GM04504 (cell line): ENCODE measurements at places on chromosomes 7 and 10.
A peak's percentile ranks its signal among the peaks of the same experiment; 100 is the strongest.

- peak; percentile 35 for DNase-seq
Measured at GRCh38 chr10:114684822-114685209, 26.7 kb upstream of the ABLIM1 start.

GRCh38 chr7:6092953-6093354 is 61.8 kb downstream of the ANKRD61 start:
- DNase-seq, result no peak

GRCh38 chr7:67022511-67022910 is 25.9 kb downstream of the TYW1 start:
- no peak for DNase-seq

DNA sequence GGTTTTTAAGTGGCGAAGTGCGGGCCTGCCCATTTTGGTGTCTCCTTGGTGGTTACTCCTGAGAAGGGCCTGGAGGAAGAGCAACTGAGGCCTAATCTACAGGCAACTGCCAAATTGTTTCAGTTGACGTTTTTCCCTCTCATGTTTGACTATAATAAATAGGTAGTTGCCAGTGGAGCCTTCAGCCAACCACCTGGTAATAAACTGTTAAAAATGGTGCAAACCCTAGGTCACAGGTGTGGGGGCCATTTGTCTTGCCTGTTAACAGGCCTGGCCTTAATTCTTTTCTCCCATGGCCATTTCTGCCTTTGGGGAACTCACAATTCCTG is 3.7 kb downstream of the IKZF1 start:
- no peak for DNase-seq

- no peak for DNase-seq
Measured at GRCh38 chr10:101284744-101285463, 55.6 kb upstream of the LBX1 start.

GRCh38 chr10:52256832-52257691 is 57.0 kb upstream of the DKK1 start:
- DNase-seq, result no peak

- peak; percentile 50 for DNase-seq
Measured at GRCh38 chr7:34131371-34131770, 226.0 kb downstream of the BMPER start.

GRCh38 chr10:117240621-117241529 is at the start of gene SLC18A2:
Gene SLC18A2 (plus strand): TSS chr10:117241114. CDS start chr10:117241694, 580 bp downstream.
- no peak for DNase-seq

DNA sequence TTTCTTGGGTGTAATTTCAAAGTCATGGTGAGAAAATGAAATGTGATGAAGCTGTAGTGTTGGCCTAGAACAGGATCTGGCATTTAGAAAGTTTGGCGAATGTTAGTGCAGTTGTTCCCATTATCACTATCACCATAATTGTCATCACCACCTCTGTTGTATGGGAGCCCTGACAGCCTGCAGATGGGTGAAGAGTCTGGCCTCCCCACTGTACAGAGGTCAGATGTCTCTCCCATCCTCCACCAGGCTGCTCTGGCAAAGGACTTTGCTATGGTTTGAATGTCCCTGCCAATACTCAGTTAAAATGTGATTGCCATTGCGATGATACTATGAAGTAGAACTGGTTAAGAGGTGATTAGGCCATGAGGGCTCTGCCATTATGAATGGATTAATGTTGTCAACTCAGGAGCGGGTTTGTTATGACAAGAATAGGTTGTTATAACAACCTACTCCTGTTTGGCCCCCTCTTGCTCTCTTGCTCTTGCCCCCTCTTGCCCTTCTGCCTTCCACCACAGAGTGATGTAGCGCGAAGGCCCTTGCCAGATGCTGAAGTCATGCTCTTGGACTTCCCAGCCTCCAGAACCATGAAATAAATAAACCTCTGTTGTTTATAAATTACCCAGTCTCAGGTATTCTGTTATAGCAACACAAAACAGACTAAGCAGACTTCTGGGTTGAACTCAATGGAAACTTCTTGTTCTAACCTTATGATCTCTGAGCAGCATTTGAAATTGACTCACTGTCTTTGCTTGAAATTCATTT is 90.0 kb downstream of the GRK5 start:
- DNase-seq, result no peak

DNA sequence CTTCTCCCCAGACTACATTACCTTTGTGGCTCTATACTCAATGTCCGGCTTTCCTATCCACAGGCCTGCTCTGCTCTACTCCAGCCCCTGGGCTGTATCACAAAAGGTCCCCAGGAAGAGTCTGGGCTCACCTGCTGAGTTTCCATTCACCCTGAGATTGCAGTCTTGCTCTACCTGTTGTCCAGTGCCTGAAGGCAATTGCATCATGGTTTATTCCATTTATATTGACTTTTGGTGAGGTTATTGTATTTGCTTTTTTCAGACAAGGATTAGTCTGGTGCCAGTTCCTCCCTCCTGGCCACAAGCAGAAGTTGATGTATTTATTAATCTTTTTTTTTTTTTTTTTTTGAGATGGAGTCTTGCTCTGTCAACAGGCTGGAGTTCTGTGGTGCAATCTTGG is 273.1 kb downstream of the XPNPEP1 start:
- no peak for DNase-seq

DNA sequence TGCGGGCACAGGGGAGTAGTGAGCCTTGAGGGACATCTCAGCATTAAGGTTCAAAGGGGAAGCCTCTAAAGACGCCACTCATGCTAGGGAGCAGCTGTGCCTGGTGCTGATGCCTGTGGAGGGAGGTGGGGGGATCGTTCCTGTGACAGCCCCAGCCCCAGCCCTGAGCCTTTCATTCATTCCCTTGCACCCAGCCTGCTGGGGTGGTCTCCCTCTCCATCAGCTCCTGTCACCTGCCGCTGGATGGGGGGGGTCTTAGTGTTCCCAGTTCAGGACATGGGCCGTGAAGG is 11.6 kb downstream of the ZNF316 start:
- DNase-seq, result no peak

DNA sequence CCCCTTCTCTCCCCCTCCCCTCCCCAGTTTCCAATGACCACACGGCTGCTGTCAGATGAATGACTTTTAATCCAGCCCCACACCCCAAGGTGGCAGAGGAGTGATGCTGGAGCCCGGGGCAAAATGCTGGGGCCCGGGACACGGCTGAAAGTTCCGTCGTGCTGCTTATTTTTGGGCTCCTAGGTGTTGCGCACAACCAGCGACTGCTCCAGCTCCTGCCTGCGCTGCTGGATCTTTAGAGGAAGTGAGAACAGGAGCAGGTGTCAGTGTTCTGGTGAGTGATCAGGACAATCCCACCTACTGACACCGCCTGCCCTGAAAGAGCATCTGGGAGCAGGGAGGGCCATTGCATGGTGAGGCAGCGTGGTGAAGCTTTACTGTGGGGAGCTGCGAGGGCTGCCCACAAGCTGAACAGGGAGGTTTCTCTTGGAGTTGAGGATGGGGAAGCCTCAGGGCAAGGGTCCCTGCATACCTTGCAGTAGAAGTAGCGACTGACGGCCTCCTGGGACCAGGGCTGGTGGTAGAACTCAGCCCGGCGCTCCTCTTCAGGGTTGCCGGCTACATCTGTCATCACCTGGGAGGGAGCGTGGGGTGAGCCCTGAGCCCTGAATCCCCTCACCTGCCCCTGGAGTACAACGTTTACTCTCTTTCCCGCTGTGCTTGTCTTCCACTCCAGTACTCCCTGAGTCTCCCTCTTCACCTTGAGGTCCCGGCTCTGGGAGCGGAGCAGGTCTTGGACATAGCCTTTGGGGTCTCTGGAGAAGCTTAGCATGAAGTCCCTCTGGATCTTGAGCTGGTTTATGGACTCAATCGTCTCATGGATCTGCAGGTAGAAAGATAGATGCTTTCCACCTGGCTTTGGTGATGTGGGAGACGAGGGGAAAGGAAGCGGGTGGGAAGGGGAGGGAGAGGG is 6.9 kb downstream of the CHPF2 start:
- DNase-seq, result no peak

- DNase-seq, result no peak
Measured at GRCh38 chr10:49375611-49376010, 20.3 kb downstream of the DRGX start.

GRCh38 chr10:120897343-120897742 is 46.2 kb downstream of the WDR11 start:
- DNase-seq, result no peak

- peak; percentile 14 for DNase-seq
Measured at GRCh38 chr7:23893176-23893941, 183.3 kb downstream of the STK31 start.

DNA sequence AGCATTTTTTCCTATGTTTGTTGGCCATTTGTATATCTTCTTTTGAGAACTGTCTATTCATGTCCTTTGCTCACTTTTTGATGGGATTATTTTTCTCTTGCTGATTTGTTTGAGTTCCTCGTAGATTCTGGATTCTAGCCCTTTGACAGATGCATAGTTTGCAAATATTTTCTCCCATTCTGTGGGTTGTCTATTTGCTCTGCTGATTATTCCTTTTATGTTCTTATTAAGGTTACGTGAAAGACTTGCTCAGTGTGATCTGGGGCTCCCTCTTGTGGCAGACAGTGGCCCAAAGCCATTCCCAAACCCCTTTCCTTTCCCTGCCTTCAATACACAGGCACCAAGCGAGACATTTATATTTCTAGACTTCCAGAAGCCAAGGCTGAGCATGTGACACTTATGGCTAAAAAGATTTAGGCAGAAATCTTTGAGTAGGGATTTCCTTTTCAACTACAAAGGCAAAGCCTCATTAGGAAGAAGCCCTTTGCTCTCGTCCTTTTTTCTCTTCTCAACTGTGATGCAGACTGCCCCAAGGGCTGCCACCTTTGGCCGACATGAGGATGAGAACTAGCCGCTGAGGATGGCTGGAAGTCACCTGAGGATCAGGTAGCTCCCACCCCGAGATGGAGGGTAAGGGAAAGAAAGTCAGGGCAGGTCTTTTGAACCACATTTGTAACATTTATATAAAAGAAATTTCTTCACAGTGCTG is 23.6 kb downstream of the ST8SIA6 start:
- DNase-seq, result peak; percentile 58

GRCh38 chr7:135802697-135803096 is 54.1 kb upstream of the FAM180A start:
- no peak for DNase-seq

- DNase-seq, result no peak
Measured at GRCh38 chr10:100362570-100363496, 15.8 kb downstream of the SCD start.

GRCh38 chr7:42170724-42171123 is 66.3 kb downstream of the GLI3 start:
- no peak for DNase-seq

DNA sequence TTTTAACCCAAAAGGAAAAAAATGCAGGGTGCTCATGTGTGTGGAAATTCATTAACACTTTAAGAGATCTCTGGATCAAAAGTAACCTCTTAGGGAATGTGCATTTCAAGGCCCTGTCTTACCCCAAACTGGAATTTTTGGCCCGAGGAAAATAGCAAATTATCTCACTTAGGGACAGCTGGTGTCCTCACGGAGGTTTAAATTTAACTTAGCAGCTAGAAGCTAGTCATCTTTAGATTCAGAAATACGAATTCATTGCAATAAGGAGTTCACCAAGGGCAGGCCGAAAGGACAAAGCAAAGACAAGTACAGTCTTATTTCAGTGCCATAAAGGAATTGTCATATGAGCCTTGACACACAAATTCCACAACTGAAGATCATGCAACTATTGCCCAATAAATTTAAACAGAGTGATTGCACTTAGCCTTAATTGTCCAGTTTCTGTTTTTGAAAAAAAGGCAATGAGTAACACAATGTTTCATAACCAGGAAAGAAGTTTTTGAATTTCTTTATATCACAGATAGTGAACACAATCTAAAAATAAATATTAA is 22.4 kb upstream of the SEMA3C start:
- peak; percentile 57 for DNase-seq

DNA sequence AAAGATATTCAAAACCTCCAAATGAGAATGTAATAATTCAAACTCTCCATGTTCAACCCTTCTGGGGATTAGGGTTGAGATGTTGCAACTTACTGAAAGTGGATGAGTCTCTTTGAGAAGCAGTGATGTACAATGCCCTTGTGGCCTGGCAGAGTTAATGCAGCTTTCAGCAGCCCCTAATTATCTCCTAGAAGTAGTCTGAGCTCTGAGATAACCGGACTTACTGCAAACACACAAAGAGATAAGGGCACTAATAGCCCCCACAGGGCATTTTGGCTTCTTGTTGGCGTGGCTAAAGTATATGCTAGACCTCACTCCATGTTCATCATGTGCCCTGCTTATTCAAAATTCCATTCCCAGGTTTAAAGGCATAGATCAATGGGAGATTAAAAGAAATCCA is 404.7 kb downstream of the NEBL start:
- DNase-seq, result no peak

DNA sequence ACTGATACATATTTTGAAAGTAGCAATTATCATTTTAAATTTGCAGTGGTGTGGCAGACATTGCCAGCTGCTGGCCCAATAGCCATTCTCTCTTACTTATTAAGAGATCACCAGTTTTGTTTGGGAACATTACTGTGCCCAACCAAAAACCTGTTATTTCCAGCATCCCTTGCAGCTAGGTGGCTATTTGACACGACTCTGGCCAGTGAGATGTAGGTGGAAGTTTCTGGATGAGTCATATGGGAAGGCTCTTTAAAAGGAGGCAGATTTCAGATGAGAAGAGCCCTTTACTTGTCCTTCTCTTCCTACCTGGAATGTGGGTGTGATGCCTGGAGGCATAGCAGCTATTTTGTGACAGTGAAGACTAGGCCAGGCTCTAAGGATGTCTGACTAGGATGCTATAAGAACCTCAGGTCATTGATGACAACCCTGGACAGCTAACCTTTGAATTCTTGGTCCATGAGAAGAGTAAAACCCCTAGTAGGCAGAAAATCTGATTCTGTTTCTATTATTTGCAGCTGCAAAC is 77.9 kb downstream of the CARD11 start:
- no peak for DNase-seq

GRCh38 chr7:55296070-55296469 is 69.1 kb upstream of the LANCL2 start:
- no peak for DNase-seq

GRCh38 chr10:132313305-132313704 is 5.6 kb upstream of the STK32C start:
- no peak for DNase-seq

DNA sequence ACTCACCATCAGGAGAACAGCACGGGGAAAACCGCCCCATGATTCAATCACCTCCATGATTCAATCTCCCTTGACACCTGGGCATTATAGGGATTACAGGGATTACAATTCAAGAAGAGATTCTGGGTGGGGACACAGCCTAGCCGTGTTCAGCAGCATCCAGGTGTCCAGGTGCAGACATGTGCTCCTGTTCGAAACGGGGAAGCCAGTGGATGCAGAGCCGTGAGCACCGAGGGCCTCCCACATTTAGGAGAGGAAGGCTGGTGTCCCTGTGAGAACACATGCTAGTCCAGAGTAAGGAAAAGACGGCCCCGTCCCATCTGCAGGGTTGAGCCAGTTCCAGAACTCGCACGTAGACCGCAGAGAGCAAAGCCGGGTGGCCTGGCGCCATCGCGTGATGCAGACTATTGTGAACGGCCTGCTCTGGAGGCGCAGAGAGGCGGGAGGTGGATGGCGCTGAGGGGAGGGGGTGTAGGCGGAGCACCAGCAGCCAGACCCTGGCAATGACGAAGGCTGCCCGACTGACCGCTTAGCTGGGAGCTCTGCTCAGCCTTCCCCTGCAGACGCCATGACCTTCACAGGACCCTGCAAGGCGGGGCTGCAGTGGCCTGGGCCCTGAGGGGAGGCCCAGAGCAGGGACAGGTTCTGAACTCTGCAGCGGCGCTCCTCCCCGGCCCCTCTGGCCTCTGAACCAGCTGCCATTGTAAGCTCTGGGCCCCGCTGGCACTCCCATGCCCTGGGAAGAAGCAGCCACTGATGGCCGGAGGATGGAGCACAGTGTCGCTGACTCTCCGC is 141.6 kb upstream of the TCERG1L start:
- DNase-seq, result no peak
